ENCODE measurements at places on chromosomes 16 and 17. TPM values are rescaled to one million over a fixed set of nuclear protein-coding genes. Genes with fewer than 3 reads are reported as not detected.

GRCh38 chr16:10200637-10201586 lies 18.7 kb upstream of the GRIN2A start:
- no peak for DNase-seq

- no peak for DNase-seq
Measured at GRCh38 chr17:68248199-68248825, 469 bp downstream of the AMZ2 start.

DNA sequence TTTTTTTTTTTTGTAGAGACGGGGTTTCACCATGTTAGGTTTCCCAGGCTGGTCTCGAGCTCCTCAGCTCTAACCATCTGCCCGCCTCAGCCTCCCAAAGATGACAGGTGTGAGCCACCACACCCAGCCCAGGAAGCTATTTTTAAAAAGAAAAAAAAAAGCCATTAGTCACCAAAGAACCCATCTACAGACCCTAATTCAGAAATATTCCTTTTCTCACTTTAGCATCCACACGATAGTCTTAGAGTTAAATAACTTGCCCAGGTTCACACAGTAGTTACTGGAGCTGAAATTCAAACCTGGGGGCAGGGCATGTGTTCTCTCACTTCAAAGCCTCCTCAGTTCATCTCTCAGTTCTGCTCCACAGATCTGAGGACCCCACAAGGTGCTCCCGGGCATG lies 70.3 kb upstream of the NOL11 start:
- no peak for DNase-seq

- no peak for DNase-seq
Measured at GRCh38 chr16:49472598-49472997, 99.0 kb downstream of the C16orf78 start.

GRCh38 chr16:55179411-55179810 lies 144.6 kb upstream of the IRX6 start:
- DNase-seq: no peak

GRCh38 chr16:68253721-68254120 lies 8.5 kb downstream of the PLA2G15 start:
- no peak for DNase-seq

- no peak for DNase-seq
Measured at GRCh38 chr17:61495161-61495857, 43.1 kb downstream of the TBX4 start.

- no peak for DNase-seq
Measured at GRCh38 chr17:40978575-40979151, 5.5 kb downstream of the KRT40 start.

DNA sequence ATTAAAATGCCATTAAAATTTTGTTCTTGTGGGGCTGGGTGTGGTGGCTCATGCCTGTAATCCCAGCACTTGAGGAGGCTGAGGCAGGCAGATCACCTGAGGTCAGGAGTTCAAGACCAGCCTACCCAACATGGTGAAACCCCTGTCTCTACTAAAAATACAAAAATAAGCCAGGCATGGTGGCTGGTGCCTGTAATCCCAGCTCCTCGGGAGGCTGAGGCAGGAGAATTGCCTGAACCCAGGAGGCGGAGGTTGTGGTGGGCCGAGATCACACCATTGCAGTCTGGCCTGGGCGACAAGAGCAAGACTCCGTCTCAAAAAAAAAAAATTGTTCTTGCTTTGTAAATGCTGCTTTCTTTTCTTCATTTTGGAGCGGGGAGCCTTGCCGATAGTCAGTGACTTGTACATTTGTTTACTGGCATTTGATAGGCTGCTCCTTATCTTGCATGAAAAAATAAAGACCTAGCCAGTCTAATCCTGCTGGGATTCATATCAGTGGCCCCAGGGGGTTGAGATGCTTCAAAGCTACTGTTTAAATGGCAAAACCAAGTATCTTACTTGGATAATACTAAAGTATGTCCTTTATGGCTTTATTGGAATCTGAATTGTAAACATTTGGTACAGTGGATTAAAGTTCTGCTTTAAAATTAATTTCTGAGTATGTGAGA lies 3.3 kb upstream of the CLTC start:
- DNase-seq: no peak

GRCh38 chr17:32341141-32341856 lies 674 bp downstream of the C17orf75 start:
- DNase-seq: peak; percentile 84

GRCh38 chr16:788399-789126 lies at the start of gene CHTF18:
Gene CHTF18, plus strand, starts transcription at chr16:788620. Its CDS starts 65 bp downstream, at chr16:788685.
- DNase-seq: peak; percentile 90

GRCh38 chr16:73092236-73092781 lies 44.4 kb upstream of the ZFHX3 start:
- DNase-seq: no peak

DNA sequence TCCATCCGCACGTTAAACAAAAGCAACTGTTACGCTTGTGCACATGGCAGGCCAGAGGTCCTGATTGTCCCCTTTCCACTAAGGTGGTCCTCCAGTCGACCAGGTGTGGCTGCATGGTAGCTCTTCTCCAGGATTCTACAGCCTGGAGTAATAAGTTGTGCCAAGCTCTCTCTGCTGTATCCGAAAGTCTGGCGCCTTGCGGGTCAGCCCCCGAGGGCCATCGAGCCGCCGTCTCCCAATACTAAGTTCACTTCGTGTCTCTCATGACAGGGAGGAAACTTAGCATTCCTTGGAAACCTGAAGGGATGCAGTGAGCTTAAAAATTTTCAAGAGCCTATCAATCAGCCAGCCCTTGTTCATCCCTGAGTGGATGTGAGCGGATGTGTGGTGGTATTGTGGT lies 5.3 kb upstream of the ENDOV start:
- no peak for DNase-seq

DNA sequence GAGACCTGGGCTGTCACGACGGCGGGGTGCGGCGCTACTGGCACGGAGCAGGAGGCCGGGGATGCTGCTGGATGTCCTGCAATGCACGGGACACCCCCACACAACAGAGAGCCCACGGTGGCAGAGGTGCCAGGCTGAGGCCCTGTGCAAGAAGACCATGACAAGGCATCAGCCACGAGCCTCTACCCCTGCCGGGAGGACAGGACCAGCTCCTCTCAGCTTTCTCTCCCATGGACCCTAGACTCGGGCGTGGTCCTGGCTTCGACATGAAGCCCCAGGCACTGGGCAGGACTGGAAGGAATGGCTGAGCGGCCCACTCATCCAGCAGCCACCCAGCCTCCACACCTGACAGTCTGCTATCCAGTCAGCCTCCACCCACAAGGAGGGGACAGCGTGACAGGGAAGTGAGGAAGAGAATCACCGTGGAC lies 25.6 kb downstream of the SLC7A5 start:
- no peak for DNase-seq

DNA sequence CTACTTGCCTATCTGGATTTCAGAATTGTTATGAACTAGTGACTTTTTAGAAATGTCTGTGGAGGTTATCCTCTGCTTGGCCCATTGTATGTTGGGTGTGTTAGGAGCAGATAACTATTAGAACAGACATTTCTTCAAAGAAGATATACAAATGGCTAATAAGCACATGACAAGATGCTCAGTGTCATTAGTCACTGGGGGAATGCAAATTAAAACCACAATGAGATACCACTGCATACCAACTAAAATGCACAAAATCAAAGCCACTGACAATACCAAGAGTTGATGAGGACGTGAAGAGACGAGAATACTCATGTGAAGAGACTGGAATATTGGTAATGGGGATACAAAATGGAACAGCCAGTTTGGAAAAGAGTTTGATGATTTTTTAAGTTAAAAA lies 39.2 kb downstream of the CEP112 start:
- DNase-seq: no peak

DNA sequence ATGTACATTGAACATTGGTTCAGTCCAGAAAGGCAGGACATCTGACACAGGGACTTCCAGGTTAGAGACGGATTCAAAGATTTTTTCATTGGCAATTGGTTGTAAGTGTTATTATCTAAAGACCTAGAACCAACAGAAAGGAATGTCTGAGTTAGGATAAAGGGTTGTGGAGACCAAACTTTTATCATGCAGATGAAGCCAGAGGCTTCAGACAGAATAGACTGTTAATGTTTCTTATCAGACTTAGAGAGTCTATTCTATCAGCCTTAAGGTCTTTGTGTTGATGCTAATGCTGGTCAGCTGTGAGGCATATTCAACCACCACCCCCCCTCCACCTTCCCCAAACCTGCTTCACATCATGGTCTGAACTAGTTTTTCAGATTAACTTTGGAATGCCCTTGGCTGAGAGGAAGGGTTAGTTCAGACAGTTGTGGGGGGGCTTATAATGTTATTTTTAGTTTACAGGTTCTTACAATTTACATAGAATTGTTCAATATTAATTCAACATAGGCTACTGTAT lies 2.1 kb upstream of the ITGB3 start:
- DNase-seq: no peak

DNA sequence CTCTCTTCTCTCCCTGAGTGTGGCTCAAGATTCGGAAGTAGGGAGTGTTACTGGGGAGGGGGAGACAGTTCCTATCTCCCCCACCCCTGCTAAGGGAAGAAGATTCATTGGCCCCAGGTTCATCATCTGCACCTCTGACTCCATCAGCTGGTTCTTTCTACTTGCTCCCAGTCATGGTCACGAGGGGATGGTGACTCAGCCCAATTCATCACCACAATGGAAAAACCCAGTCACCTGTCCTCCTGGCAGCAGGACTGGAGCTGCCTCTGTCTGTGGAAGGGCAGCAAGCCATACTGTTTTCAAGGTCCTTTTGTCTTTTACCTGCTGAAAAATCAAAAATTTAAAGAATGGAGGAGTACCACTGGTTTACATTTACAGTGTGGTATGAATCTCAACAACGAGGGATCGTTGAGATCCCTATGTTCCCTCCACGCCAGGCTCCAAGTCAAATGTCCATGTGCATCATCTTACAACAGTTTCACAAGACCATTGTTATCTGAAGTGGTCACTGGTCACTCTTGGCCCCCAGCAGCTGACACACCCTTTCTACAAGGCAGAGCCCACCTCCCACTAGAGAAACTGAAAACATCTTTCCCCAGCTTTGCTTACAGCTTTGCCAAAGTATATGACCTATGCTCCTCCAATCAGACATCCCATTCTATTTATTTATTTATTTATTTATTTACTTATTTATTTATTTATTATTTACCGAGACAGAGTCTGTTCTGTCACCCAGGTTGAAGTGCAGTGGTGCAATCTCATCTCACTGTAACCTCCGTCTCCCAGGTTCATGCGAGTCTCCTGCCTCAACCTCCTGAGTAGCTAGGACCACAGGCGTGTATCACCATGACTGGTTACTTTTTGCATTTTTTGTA lies 40.4 kb upstream of the NDRG4 start:
- DNase-seq: peak; percentile 8

DNA sequence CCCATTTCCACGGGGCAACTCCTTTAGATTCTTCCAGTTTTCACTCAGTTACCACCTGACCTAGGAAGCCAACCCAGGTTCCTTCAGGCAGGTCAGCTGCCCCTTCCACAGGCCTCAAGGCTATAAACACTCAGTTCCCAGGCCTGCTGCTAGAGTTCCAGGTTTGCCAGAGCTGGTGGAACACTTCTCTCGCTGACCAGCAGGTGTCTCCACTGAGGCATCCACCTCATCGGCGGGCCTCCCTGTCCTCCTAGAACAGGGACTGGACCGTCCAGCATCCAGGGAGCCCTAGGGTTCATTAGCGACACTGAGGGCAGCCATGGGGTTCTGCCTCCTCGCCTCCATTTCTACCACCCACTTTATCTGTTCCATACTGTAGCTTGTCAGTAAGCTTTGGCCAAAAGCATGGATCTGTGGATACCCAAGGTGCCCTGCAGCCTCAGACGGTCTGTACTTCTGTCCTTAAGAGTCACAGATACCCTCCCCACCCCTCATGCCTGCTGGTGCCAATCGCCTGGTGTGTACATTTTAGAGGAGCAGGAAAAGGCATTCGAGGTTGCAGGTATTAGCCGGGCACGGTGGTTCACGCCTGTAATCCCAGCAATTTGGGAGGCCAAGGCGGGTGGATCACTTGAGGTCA lies 29.0 kb downstream of the PIMREG start:
- DNase-seq: peak; percentile 53

DNA sequence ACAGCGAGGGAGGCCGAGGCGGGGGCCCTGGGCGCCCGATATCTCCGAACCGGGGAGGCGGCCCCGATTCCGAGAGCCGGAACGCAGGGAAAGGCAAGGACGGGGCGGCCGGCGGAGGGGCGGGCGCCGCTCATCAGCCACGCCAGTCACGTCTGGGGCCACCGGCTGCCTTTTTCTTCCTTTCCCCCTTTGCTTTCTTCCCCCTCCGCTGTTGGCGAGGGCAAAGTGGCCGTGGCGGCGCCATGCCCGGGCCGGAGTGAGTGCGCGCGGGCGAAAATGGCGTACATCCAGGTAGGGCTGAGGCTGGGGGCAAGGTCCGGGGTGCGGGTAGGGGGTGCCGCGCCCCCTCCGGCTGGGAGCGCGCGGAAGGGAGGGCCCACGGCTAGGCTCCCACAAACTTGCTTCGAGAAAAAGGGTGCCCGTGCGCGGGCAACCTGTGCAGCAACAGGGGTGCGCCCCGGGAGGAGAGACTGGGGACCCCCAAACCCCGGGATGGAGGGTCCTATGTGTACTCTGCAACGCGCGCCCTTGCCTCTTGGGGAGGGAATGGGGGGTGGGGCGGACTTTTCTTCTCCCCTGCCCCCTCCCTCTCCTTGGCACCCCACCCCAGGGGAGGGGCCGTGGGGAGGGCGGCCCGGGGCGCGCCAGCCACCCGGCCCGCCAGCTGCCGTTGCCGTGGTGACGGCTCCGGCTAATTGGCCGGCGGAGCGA lies 486 bp downstream of the SYT17 start:
- DNase-seq: no peak

GRCh38 chr16:11356573-11357331 lies 11.5 kb downstream of the RMI2 start:
- DNase-seq: peak; percentile 36

Gene CD7
- total RNA-seq: 140 TPM

Gene NPTX1
- 0.07 TPM for total RNA-seq

Gene CDRT4
- 21.0 TPM for total RNA-seq

Gene HOXB9
- 0.25 TPM for total RNA-seq

Gene CBFA2T3
- total RNA-seq: 1.3 TPM

Gene SHBG
- total RNA-seq: not detected

Gene TRIM72
- total RNA-seq: 0.20 TPM

Gene LGALS9
- 122 TPM for total RNA-seq

Gene KRTAP4-9
- not detected for total RNA-seq

Gene CDH5
- total RNA-seq: not detected

Data from CD4-positive, CD25-positive, alpha-beta regulatory T cell (primary cell).